Sigmoid colon (tissue), 7 donors: ENCODE measurements at places on chromosomes 7 and 10.

GRCh38 chr7:100532165-100533022 lies 6.6 kb upstream of the AGFG2 start:
- no peak for DNase-seq

GRCh38 chr10:32141018-32141807 lies 85.0 kb upstream of the KIF5B start:
- no peak for DNase-seq

GRCh38 chr10:132442636-132443035 lies 45.6 kb downstream of the PWWP2B start:
- no peak for DNase-seq

DNA sequence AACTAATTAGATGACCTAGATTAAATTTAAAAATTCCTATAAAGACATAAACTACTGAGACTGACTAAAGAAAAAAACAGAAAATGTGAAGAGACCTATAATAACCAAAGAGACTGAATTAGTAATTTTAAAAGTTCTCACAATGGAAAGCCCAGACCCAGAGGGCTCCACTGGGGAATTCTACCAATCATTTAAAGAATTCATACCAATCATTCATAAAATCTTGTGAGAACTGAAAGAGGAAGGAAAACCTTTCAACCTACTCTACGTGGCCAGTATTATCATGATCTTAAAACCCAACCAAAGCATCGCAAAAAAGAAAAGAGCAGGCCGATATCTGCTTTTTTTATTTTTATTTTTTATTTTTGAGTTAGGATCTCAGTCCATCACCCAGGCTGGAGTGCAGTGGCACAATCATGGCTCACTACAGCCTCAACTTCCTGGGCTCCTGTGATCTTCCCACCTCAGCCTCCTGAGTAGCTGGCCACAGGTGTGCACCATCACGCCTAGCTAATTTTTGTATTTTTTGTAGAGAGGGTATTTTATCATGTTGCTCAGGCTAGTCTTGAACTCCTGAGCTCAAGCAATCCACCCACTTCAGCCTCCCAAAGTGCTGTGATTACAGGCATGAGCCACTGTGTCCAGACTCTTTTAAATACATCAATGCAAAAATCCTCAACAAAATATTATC lies 48.6 kb downstream of the DGKI start:
- no peak for DNase-seq
